ENCODE measurements at places on chromosomes 11 and 22. TPM values are rescaled to one million over a fixed set of nuclear protein-coding genes. Genes with fewer than 3 reads are reported as not detected.

DNA sequence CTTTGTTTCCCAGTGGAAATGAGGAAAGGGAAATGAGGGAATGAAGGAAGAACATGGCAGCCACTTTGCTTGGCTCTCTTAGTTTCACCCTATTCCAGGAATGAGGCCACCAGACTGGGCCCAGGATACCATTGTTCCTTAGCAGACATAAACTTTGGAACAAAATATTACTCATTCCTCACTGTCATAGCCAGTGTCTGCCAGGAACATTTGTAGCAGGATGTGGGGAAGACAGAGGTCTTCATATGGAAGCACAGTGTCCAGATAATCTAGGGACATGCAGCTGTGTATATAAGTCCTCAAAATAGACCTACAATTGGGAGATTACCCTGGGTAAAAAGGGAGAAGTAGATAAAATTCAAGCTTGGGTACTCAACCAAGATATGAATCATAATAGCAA lies 15.2 kb upstream of the FUT4 start:
- DNase-seq, result no peak

DNA sequence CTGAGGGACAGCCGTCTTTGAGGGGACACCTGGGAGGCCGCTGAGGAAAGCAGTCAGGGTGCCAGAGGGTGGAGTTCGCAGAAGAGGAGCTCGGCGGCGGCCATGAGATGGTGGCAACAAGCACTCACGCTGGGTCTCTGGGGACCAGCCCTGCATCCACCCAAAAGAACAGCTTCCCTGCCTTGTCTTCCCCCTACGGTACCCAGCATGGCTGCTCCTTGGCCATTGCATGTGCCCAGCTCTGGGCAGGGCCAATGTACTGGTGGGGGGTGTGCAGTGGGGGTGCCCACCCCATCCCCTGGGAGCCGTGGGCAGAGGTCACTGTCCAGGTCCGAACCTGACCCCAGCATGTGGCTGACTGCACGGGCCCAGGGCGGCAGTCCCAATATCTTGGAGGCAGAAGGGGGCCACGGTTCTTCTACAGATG lies 42.3 kb downstream of the OSBPL5 start:
- DNase-seq, result no peak

- no peak for DNase-seq
Observed at GRCh38 chr11:61552108-61552635, 28.7 kb downstream of the SYT7 start.

DNA sequence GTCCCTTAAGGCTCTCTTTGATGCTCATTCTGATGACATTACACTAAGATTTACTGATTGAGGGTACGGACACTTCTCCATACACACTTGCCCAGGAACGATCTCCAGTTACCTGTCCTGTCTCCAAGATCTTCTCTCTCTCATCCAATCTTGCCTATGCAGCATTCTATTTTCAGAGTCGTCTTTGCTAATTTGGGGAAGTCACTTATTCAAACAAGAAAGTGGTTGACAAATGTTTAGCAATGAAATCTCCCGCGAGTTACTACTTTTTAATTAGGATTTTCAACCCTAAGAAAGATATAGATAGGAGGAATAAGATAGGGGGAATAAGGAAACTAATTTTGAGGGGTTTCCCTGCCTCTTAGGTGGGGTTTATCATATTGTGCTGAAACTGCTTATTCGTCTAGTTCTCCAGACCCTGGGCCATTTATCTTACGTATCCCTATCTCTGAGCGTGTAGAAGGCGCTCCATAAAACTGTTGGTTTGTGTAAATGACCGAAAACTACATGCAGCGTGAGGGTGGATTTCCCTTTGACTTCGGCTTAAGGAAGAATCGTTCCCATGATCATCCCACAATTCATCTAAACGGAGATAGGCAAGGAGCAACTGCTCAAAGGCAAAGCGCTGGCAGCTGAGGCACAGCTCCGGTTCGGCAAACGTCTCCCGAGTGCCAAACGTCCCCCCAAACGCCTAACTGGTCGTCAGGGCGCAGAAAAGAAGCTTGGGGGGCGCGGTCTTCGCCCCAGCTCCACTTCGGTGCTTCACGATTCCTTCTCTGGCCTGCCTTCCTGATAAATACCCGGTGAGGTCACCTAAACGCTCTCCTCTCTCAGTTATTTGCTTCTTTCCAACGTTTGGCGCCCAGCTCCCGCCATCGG lies 804 bp downstream of the APIP start:
- no peak for DNase-seq

DNA sequence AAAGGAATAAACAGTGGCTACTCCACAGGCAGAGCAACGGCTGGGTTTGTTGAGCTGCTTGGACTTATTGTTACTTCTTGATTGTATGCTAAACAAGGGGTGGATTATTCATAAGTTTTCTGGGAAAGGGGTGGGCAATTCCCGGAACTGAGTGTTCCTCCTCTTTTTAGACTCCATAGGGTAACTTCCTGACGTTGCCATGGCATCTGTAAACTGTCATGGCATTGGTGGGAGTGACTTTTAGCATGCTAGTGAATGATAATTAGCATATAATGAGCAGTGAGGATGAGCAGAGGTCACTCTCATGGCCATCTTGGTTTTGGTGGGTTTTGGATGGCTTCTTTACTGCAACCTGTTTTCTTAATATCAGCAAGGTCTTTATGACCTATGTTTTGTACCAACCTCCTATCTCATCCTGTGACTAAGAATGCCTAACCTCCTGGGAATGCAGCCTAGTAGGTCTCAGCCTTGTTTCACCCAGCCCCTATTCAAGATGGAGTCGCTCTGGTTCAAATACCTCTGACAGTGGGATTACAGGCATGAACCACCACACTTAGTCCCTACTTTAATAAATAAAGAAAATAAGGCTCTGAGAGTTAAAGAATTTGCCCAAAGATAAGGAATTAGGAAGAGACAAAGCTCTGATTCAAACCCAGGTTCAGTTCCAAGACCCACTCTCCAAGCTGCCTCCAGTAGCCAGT lies 65.6 kb upstream of the CLMP start:
- DNase-seq, result no peak

DNA sequence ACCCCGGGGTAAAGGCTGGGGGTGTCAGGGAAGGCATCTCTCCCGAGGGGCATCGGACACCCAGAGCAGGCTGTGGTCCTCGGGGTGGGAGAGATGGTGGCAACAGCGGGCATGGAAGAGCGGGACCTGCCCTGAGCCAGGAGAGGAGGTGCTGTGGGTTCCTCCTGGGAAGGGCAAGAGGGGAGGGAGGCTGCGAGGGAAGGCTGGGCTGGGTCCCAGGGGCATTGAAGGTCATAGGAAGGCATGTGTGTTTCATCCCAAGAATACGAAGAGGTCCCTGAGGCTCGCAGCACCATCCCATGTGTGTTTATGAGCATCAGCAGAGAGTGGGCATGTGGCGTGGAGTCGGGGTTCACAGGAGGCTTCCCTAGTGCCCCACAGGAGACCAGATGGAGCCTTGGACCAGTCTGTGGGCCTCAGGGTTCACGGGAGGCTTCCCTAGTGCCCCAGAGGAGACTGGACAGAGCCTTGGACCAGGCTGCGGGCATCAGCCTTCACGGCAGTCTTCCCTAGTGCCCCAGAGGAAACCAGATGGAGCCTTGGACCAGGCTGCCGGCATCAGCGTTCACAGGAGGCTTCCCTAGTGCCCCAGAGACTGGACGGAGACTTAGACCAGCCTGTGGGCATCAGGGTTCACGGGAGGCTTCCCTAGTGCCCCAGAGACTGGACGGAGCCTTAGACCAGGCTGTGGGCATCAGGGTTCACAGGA lies 420.6 kb downstream of the BRD1 start:
- DNase-seq, result no peak

Gene GLYAT
- not detected for total RNA-seq

Gene MS4A8
- not detected for total RNA-seq
